ENCODE measurements at places on chromosomes 5 and 9. TPM values are rescaled to one million over a fixed set of nuclear protein-coding genes. Genes with fewer than 3 reads are reported as not detected.

GRCh38 chr5:32283539-32284377 is 29.0 kb downstream of the MTMR12 start:
- no peak for DNase-seq

DNA sequence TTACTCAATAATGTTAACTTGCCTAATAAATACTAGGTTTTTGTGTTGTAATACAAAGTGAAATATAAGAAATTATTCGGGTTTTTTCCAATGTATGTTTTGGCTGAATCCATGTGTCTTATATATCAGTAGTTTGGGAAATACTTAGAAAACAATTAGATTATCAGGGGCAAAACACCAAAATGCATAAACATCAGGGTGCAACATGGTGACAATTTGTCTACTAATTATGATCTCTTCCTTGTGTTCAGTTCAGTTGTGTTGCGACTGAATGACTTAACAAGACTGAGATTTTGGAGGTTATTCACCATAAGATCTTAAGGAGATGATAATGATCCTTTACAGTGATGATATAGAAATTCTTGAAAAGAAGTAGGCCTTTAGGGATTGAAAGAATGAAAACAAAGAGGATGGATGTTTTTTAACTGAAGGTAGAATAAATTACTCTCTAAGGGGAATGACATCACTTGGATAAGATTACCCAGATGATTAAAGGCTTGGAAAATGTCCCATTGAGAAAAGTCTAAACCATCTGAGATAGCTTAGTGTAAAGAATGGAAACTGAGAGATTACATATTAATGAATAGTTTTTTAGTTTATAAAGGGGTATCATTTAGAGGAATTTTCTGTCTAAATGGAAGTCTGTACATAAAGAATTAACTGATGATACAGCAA is 415.8 kb downstream of the SPATA31D1 start:
- DNase-seq: no peak

DNA sequence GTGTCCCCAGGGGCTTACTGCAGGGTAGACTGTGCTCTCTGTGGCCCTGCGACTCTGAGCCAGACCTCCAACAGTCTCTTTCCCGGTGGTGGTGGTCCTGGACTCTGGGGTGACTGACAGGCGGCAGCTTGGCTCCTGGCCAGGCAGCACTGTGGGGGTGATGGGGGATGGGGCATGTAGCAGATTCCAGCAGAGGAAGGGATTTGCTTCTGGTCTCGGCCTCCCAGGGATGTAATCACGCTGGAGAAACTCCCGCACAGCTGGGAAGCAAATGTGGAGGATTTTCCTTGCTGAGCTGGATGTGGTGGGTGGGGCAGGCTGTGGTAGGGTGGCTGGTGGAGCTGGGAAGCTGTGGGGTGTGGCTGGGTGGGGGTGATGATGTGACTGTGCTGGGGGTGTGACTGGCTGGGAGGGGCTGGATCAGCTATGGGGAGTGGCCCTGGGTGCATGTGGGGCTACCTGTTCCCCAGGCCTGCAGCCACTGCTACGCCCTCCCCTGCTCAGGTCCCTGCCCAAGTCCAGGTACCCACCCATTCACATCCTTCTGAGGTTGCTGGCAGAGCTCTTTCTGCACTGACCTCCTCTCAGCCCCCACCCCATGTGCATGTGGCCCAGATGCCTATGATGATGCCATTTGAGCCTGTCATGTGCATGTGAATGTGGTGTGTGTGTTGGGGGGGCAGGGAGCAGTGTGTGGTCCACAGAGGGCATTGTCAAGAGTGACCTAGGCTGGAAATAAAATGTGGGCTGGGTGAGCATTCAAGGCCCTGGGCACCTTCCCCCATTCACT is 3.8 kb downstream of the NDST1 start:
- DNase-seq: no peak

The CDKN2A gene
- 0.35 TPM for total RNA-seq
